ENCODE measurements at places on chromosomes 2 and 18.

GRCh38 chr2:60465736-60466135, 87.7 kb downstream of the BCL11A start:
- no peak for DNase-seq

DNA sequence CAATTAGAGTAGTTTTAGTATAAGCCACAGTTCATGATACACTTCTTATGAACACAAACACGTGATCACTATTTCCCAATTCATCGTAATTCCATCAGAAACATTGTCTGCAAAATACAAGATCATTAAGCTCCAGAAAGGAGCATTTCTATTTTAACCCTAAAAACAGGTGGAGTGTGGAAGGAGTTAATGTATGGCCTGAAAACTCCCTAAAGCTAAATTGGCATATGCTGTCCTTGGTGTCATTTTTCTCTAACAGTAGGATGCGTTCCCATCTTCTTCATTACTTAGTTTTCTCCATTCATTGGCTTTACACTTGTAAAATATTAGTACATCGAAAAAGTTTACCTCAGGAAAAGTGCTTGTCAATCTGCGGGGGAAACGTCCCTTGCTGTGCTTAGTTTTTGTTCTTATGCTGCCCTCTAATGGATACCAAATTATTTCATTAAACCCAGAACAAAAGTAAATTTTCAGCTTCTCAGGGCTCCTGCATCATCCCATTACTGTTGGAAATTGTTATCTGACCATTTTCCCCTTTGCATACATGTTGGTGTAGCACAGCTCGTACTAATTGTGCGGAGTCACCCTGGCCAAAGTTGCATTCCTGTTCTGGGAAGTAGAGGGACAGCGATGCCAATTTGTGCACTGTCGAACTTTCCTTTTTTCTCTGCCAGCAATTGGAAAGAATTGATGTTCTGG, 153.4 kb downstream of the GPD2 start:
- peak; percentile 12 for DNase-seq

GRCh38 chr2:60116161-60116875, 437.1 kb downstream of the BCL11A start:
- DNase-seq = no peak

GRCh38 chr2:34004936-34005335, 405.8 kb upstream of the FAM98A start:
- DNase-seq = no peak

GRCh38 chr2:239329284-239329971, 71.4 kb downstream of the HDAC4 start:
- no peak for DNase-seq

GRCh38 chr18:23951206-23951605, 63.3 kb upstream of the TTC39C start:
- no peak for DNase-seq

GRCh38 chr2:127106457-127106990, 430 bp downstream of the BIN1 start:
- DNase-seq = no peak

GRCh38 chr18:23141104-23141999, 6.1 kb downstream of the CABLES1 start:
- DNase-seq = no peak

DNA sequence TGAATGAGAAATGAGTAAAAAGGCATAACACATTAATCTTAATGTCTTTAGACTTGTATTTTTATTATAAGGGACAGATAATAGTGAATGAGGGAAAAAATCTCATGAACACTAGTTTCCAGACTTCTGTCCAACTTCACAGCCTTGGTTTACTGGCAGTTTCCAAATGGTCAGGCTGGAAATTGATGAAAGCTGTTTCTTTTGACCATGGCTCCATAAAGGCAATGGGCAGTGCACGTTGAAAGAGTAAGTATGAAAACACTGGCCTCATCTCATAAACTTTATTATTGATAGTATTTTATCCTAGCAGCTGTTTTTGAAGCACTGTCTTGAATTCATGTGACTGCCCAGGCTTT, 23.1 kb downstream of the BCL2L11 start:
- no peak for DNase-seq

GRCh38 chr18:45954070-45954934, 12.8 kb downstream of the EPG5 start:
- no peak for DNase-seq

DNA sequence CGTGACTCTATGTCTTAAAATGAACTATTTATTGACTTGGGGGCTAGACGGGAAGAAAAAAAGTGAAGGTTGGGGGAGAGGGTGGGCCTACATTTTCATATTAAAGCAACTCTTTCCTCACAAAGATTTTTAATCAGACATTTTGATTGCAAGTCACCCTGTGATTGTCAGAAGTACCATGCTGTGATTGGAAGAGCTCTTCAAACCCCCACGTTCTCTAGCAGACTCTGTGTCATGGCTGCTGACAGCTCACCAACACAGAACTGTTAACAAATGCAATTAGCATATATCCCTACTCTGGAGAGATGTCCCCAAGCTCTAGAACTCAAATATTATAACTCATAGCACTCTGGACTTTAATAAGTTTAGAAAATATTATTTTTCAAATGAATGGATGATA, 428.4 kb upstream of the DCC start:
- no peak for DNase-seq

DNA sequence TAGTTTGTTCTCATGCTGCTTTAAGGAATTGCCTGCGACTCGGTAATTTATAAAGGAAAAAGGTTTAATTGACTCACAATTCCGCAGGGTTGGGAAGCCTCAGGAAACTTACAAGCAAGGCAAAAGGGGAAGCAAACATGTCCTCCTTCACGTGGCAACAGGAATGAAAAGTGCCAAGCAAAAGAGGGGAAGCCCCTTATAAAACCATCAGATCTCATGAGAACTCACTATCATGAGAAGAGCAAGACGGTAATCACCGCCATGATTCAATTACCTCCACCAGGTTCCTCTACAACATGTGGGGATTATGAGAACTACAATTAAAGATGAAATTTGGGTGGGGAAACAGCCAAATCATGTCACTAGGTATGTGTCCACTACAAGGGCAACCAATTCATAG, 53.9 kb downstream of the MAP4K3 start:
- DNase-seq = no peak

- no peak for DNase-seq
Observed at GRCh38 chr2:215883799-215884198, 129.6 kb downstream of the MREG start.

DNA sequence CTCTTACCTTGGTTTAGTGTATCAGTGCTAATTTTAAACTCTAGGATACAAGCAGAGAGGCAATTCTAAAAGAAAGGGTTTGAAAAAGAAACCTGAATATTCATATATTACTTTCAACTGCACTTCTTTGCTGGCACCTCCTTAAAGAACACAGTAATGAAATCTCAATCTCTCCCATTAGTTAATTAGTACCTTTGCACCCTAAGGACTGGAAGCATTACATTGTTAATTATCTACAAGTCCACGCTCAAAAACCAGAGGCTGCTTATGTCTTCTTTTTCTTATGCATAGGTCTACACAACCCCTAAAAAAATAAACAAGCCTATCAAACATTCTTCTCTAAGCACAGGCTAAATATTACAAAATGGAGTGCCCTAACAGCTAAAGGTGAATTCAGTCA, 20.2 kb downstream of the EPHA4 start:
- no peak for DNase-seq

DNA sequence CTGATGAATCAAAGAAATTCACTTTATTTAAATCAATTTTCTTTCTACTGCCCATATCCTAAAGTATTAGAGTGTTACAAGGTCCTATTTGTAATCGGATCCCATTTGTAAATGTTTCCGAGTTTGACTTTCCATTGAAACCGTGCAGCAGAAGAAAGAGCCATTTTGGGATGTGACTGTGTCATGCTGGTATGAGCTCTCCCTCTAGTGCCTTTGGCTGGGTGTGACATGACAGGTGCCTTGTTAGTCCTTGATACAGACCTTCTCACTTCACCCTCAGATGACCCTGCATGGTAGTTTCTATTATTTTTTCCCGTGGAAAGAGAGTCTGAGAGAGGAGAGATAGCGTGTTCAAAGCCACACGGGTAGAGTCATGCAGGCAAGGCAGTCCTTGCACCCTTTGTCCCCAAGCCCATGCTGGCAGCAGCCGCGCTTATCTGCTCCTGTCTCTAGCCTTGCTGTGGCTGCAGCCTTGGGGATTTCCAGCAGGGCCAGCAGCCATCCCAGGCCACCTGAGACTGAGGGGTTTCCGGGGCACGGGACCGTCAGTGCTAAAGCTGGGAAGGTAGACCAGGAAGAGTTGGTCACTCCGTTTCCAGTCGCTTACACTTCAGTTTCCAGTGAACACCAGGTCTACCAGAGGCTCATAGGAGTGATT, 21.4 kb downstream of the CHMP1B start:
- DNase-seq = no peak

DNA sequence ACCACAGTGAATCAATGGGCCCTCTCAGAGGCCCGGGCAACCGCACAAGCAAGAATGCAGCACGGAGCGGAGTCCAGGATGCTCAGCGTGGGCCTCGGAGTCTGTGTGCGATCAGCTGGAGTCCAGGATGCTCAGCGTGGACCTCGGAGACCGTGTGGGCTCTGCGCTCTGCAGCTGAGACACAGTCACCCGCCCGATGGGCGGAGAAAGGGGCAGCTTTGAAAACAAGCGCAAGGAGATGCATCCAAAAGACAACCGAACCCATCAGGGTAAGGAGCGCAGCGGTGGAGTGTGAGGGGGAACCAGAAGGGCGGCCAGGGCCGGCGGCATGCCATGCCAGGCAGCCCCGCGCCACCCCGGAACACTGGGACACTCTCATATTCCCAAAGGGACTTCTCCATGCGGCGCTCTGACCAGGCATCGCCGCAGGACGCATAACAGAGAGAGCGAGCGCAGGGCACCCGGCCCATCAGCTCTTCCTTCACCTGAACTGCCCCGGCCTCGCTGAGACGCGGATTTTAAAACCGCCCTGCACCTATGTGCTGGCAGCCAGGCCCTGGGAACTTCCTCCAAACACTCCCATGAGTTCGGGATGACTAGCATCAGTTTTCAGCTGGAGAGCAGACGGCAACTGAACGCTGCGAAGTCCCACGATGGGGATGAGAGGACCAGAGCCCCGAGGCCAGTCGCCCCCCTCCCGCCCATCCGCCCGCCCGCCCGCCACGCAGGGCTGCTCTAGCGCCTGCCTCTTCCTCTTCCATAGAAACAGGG, 44.7 kb downstream of the MC5R start:
- no peak for DNase-seq

DNA sequence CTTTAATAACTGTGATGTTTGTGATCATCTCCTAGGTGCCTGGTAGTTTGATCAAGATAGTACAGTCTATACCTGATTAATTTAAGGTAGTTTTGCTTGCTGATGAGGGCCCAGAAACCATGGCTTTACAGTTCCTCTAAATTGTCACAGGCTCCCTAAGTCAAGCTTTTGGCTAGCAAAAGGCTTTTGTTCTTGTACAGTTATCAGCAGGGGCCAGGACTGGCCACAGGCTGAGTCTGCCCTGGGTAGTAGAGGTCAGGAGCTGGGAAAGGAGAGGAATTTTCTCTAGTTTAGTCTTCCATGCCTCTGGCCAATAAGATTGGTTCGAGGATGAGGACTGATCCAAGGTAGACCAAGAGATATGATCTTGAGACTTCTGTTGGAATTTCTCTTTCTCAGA, 3.6 kb upstream of the BOD1L2 start:
- no peak for DNase-seq

DNA sequence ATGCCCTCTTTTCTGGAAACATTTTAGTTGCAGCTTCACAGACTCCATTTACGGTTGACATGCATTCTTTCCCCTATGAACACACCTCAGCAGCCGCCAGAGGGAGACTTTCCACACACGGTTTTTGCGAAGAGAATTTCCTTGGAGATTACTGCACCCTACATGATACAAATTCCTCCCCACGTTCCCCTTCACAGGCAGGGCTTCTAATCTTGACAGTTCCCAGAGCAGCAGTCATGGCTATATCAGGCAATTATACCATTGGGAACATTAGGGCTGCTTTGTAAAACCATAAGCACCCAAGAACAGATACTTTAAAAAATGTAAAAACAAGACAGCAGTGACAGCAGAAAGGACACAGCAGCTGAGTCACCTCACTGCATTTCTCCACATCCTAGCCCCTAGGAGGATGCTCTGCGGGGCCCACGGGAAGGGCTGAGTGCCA, 253.8 kb downstream of the TGIF1 start:
- DNase-seq = no peak

GRCh38 chr2:8722986-8723385, 41.1 kb downstream of the ID2 start:
- no peak for DNase-seq

GRCh38 chr18:8989855-8990254, 112.6 kb upstream of the NDUFV2 start:
- no peak for DNase-seq

DNA sequence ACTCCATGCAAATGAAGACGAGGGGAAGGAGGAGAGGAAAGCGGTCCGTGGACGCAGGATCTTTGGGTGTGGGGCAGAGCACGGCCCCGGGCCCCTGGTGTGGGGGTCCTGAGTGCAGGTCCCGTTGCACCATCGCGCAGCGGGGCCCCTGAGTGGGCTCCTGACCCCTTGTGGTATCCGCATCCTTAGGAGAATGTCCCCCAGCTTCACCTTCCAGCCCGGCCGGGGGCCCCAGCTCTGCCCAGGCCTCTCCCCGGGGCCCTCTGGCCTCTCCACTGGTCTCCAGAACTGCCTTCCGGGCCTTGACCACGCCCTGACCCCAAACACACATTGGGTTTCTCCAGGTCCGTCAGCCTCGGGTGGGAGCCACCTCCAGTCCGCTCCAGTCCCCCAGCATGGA, 431.8 kb upstream of the SALL3 start:
- DNase-seq = no peak

DNA sequence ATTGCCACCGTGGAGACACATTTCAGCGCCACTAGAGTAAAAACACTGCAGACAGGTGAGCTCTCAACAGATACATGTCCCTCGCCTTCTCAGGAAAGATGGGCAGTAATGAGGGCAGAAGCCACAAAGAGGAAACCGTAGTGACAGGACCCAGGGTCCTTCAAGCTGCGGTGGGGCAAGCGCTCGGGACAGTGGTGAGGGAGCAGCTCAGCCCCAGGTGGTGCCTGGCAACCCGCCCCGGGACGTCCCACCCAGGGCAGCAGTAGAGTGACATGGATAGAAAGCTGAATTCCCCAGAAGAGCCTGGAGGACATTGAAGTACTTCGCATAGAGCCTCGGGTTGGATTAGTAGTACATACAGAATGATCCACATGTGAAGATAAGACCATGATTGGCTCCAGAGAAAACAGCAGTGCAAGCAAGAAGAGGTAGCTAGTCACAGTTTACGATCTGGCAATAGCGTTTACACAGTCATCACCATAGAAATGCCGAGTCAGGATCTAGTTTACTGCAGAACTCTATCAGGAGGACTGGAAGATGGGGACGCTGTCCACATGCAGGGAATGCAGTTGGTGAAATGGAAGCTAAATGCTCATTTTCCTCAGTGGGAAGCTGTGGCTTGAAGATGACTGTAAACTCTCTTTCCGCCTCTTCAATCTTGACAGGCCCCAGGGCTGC, 37.4 kb upstream of the ALPP start:
- DNase-seq = no peak
